ENCODE measurements at places on chromosomes 3 and 15. TPM values are rescaled to one million over a fixed set of nuclear protein-coding genes. Genes with fewer than 3 reads are reported as not detected.

CHRNA7 gene
- total RNA-seq, result not detected

MINAR1 gene
- 0.70 TPM for total RNA-seq

OSTN gene
- 5.2 TPM for total RNA-seq

ROBO2 gene
- total RNA-seq, result 0.23 TPM

ATP13A5 gene
- total RNA-seq, result not detected

PLSCR4 gene
- 162 TPM for total RNA-seq

A4GNT gene
- total RNA-seq, result not detected

EHHADH gene
- 6.3 TPM for total RNA-seq

LIPC gene
- 0.43 TPM for total RNA-seq

OTOL1 gene
- not detected for total RNA-seq

CNTN3 gene
- total RNA-seq, result 0.23 TPM

KCNAB1 gene
- 0.12 TPM for total RNA-seq

OR5K3 gene
- not detected for total RNA-seq

FMN1 gene
- total RNA-seq, result 0.23 TPM

THAP10 gene
- total RNA-seq, result 2.2 TPM

C3orf85 gene
- not detected for total RNA-seq

SEMA3B gene
- total RNA-seq, result 10.6 TPM

TRANK1 gene
- total RNA-seq, result 14.3 TPM

C2CD4A gene
- total RNA-seq, result 0.12 TPM

C3orf80 gene
- total RNA-seq, result not detected

C3orf49 gene
- not detected for total RNA-seq

ACKR4 gene
- total RNA-seq, result 0.23 TPM

PRR23A gene
- total RNA-seq, result not detected

SPSB4 gene
- not detected for total RNA-seq

GP9 gene
- not detected for total RNA-seq

HCLS1 gene
- 0.09 TPM for total RNA-seq

GPR62 gene
- total RNA-seq, result not detected

GP5 gene
- total RNA-seq, result under 0.01 TPM

CADPS gene
- total RNA-seq, result under 0.01 TPM

MINDY2 gene
- total RNA-seq, result 8.8 TPM

SATB1 gene
- total RNA-seq, result 8.3 TPM

ACVR2B gene
- 1.1 TPM for total RNA-seq

DOCK3 gene
- total RNA-seq, result under 0.01 TPM

PIGBOS1 gene
- total RNA-seq, result 8.9 TPM

GUCA1C gene
- not detected for total RNA-seq

SPATA12 gene
- total RNA-seq, result not detected

LEO1 gene
- 19.0 TPM for total RNA-seq

RYR3 gene
- total RNA-seq, result not detected

CMSS1 gene
- 12.5 TPM for total RNA-seq

LACTB gene
- 12.7 TPM for total RNA-seq

ALG1L2 gene
- not detected for total RNA-seq

TMEM212 gene
- not detected for total RNA-seq

LRRIQ4 gene
- not detected for total RNA-seq

RARRES1 gene
- total RNA-seq, result 12.7 TPM

All from pericardium fibroblast (primary cell).